ENCODE measurements at places on chromosomes 6 and 20.

DNA sequence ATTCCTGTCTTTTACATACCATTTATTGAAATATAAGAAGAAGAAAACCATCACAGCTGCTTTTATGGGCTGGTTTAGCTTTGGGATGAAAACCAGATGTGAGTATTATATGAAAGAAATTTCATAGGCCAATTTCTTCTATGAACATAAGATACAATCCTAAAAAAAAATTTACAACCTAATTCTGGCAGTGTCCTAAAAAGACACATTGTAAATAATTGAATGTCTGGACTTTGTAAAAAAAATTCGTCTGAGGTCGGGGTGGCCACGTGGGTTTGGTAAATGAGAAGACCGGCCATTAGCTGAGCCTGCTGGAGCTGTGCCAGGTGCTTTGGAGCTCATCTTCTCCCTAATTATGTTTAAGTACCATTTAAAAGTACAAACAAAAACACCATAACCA is 26.8 kb downstream of the DACT2 start:
- no peak for DNase-seq

- DNase-seq = no peak
These were observed 152.8 kb downstream of the TMEM200A start for GRCh38 chr6:130518588-130518987.

DNA sequence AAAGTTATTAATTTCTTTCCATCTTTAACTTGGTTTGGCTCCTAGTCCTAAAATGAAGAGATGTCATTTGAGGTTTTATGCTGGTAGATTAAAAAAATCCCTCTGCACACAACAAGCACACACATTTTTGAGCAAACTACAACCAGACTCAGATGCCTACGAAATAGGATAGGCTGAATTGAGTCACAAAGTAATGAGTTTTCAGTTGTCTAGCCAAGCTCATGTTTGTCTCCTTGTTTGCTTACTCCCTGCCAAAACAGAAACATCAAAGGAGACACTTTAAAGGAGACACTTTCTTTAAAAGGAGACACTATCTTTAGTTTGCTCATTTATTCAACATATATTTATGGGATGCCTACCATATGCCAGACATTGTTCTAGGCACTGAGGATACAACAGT is 56.2 kb downstream of the TPBG start:
- DNase-seq = no peak

DNA sequence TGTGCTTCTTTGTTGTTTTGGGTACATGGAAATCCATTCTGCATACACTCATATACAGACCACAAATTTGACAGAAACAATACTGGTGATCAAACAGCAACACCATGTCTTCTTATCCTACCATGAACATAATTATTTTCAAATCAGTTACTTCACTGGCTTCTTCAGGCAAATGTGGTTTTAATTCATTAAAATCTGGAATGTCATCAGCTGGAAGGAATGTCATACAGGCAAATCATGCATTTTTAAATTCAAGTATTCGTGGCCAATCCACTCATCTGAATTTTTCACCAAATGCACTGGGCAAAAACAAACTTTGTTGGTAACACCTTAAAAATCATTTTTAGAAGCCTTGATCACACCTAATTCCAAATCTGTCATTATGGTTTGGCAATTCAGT is 59.3 kb downstream of the KIF6 start:
- no peak for DNase-seq

- DNase-seq = no peak
These were observed 36.3 kb upstream of the RNF8 start for GRCh38 chr6:37317312-37318038.
